ENCODE measurements at places on chromosomes 6 and 20. TPM values are rescaled to one million over a fixed set of nuclear protein-coding genes. Genes with fewer than 3 reads are reported as not detected.

- peaks cover 21% of the 10 kb centered on the region for H3K4me1 ChIP-seq
- peak; percentile 73 for DNase-seq
- H3K4me3 ChIP-seq: no peak overlapping the region
- H3K36me3 ChIP-seq: no peaks in the 10 kb centered on the region
- no peak overlapping the region for H3K27ac ChIP-seq
Observed at GRCh38 chr20:1569415-1569881, 11.9 kb upstream of the SIRPD start.

Gene ENPP3
- not detected for total RNA-seq

DNA sequence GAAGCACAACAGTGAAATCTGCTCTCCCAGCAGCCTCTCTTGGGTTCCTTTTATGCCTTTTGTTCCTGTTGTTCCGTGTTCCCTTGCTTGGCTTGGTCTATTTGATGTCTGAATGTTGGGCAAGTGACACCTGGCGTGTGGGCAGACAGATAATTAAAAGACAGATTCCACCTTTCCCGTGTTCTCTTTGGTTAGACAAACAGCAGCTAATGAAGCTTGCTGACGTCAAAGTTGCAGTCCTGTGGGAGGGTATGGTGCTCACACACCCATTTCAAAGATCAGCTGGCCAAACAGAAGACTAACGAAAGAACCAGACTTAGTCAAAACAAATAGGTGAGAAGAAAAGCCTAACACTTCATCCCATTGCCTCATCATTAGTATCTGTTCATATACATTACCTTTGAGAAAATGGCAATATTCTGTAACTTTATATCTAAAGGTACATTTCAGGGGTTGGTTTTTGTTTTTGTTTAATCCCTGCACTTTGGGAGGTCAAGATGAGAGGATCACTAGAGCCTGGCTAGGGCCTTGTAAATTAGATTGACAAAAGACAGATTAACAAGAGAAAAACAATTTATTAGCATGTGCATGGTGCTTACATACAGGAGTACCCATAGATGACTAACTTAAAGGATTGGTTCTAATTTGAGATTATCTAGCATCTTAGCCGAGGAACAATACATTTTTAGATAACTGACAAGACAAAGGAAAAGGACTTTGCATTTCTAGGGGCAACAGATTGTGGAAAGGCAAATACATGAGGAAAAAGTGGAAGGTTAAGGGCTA, 48.9 kb upstream of the TNFRSF21 start:
- H3K4me3 ChIP-seq: no peak overlapping the region
- H3K4me1 ChIP-seq: no peaks in the 10 kb centered on the region
- no peak overlapping the region for H3K27ac ChIP-seq

DNA sequence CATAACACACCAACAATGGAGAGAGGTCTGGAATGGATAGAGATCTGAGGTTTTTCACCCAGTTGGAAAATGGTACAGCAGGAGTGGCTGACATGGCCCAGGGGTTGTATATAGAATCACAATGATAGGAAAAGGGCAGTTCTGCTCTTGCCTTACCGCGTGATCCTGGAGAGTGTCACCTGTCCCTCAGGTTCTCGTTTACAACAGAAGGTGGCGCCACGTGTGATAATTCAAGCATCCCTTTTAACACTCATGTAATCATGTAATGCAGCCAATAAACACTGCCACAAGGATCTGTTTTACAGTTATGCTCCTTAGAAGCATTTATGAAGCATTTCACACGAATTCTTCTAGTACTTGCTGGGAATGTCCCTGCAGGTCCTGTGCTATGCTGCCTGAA, 12.9 kb upstream of the WFDC2 start:
- peak; percentile 35 for DNase-seq
- peaks cover 45% of the 10 kb centered on the region for H3K27me3 ChIP-seq
- no peak overlapping the region for H3K4me3 ChIP-seq
- H3K36me3 ChIP-seq: no peaks in the 10 kb centered on the region
- H3K4me1 ChIP-seq: no peaks in the 10 kb centered on the region

Data from GM23248 (cell line).